CD4-positive, alpha-beta T cell treated with Interleukin-17A for 4 hours (primary cell): ENCODE measurements at places on chromosomes 7 and 10.
A peak's percentile ranks its signal among the peaks of the same experiment; 100 is the strongest.

DNA sequence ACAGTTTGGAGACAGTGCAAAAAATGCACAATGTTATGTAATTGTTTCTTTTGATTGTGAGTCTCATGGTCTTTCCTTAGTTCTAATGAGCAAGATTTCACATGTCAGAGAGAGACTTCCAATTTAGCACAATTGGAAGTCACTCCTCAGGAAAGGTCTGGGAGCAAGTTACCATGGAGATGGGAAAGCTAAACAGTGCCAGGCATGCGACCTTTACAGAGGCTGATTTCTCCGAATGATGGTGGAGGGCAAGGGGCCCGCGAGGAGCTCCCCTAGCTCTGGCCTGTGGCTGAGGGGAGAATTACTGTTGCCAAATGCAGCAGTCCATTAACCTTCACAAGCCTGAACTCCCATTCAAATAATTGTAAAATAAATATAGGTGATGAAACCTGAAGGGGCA is 59.3 kb downstream of the CDCA7L start:
- DNase-seq, result no peak

DNA sequence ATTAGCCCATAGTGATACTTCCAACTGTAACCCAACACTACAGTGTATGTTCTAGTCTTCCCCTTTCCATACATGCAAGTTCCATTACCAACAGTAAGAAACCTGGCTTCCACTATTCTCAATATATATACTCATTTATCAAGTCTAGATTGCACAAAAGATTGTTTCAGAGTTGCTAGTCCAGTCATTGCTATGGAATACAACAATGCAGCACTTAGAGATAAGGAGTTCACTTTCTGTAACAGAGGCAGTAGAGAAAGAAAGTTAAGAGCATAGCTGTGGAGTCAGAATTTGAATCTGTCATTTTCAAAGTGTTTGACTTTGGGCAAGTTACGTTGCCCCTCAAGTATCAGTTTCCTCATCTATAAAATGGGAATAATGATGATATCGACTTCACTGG is 90.1 kb downstream of the RTKN2 start:
- DNase-seq, result no peak

DNA sequence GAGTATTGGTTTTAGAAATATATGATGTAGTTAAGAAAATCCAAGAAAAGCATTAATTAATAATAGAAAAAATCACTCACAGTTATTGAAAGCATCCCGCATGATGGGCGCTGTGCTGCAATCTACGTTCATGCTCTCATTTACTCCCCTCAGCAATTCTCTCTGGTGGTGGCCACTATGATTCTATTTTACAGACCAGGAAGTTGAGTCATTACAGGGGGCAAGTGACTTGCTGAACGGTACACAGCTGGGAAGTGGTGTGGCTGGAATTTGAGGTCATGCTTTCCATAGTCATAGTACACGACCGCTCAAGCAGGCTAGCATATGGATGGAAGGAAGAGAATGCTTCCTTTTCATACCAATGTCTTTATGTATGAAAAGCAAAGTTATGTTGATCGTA is 117.4 kb downstream of the TES start:
- DNase-seq, result no peak

GRCh38 chr7:159105832-159106811 is 38.5 kb downstream of the VIPR2 start:
- DNase-seq, result no peak

DNA sequence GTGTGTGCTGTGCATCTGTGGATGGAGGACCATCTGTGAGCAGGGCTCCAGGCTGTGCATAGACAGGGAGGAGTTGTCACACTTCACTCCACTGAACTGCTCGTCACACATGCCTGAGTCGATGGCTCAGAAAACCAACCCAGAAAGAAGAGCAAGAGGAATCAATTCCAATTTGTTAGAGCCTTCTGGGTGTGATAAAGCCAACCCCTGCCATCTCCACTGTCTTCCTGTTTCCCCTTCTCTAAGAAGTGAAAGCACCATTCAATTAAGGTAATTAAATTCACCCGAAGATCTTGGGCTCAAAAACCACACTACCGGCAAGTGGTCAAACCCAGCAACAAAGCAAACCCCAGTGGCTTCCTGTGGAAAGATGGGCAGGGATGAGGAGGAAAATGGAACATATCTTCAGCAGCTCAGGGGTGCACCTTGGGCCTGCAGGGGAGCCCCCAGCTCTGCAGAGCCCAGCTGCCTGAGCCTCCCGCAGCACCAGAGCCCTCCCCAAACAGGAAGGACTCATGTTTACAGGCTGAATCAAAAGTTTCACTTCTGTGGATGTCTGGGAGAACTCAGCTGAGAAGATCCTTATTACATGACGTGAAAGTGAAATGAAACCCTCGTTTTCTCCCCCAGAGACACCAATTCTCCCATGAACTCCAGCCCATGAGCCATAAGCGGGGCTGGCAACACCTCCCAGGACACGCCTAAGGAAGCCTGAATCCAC is 10.9 kb downstream of the C10orf71 start:
- DNase-seq, result peak; percentile 17

DNA sequence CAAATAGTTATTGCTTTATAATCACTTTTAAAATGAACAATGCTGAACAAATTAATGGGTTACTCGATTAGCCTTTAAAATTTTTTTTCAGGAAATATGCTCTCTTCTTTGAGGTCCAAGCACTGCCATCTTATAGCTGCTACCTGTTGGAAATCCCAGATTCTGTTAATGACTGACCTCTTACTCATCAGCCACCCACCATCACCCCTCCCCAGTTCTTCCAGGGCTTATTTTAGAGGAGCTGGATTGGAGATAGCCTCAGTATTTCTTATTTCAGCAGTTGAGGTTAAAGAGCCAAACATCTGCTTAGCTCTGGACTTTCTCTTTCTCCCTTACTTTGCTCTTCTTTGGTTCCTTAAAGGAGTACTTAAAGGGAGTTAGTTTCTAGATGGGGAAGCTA is 420.0 kb downstream of the EXOC4 start:
- no peak for DNase-seq

DNA sequence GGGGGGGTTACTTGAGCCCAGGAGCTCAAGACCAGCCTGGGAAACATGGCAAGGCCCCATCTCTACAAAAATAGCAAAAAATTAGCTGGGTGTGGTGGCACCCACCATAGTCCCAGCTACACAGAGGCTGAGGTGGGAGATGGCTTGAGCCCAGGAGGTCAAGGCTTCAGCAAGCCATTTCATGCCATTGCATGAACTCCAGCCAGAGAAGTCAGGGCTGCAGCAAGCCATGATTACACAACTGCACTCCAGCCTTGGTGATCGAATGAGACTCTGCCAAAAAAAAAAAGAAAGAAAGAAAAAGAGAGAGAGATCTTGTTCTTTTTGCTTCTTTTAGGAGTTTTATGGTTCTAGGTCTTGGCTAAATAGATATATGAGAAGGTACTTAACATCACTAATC is 200.2 kb upstream of the PHYHIPL start:
- no peak for DNase-seq

- DNase-seq, result no peak
These were observed 138.7 kb downstream of the GNAI1 start for GRCh38 chr7:80273327-80273726.

DNA sequence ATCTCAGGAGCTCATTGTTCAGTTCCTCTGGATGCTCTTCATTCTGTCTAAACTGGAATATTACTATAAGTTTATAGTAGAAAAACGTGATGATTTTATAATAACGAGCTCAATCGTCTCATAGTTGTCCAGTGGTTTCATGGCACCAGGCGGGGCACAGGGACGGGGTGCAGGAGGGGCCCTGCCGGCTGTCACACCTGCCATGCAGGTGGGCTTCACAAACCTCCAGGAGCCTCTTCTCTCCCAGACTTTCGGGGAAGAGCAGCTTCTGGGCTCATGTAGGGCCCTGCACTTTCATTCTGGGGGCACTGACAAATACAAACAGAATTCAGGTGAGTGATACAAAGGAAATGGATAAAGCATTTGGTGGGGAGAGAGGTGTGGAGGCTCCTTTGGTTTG is 146.9 kb upstream of the KLF6 start:
- no peak for DNase-seq

DNA sequence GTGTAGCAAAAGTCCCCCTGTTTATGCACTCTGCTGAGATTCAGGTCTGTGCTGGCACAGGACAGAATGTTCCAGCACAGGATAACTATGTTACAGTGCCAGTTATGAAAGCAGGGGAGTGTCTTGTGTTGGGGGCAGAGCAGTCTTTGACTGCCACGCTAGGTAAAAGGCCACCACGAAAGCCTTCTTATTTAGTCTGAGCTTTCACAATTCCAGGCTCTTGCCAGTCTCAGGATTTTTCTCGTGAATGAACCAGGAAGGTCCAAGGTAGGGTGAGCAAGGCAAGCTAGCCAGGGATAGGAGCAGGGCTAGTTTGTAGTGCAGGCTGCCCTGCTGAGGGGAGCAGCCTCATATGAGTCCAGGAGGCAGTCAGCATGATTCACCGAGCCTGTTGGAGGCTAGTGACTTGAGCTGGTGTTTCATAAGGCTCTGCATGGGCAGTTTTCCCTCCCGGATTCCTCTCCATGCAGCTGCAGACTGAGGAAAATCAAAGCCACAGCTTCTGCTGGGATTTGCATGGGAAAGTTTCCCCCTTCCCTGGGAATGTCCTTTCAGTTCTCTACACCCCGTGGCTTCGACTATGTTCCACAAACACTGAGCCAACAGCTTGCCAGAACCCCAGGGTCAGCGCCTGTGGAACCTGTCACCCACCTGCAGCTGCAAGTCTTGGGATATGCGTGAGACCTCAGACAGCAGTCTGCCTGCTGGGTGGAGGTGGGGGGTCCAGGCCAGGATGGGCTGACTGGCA is 112.3 kb downstream of the JCAD start:
- DNase-seq, result no peak

DNA sequence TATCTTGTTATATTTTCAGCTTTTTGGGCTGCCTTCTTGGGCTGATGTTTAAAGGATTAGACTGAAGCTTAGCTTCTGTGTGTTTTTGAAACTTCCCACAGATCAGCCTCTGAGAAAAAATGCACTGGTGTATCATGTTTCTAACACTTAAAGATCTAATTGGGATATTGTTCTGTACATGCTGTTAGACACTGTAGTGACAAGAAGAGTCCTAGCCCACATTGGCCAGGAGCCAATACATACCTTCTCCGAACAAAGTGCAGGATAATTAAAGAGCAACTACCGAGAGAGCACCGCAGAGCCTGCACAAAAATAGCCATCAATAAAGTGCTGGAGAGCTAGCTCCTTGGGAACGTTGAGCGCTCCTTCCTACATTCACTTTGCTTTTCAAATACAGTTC is 289.4 kb upstream of the SP8 start:
- DNase-seq, result no peak

DNA sequence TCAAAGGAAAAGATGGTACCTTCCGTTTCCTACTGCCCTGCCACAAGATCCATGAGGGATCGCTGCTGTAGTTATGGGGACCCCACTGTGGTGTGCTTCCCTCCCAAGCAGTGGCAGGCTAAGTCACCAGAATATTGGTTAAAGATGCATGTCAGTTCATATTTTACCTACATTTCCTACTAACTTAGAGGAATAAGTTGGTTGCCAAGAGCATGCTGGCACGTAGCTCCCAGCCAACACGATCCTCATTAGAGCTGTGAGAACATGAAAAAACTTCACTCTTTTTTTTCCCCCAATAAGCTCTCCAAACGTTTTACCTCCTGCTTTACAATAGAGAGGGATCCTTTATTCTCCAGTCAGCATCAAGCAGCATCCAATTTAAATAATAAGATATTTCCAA is 203.7 kb downstream of the TRIL start:
- no peak for DNase-seq

- DNase-seq, result peak; percentile 44
These were observed 780 bp downstream of the PLEKHA8 start for GRCh38 chr7:30028749-30029635.

DNA sequence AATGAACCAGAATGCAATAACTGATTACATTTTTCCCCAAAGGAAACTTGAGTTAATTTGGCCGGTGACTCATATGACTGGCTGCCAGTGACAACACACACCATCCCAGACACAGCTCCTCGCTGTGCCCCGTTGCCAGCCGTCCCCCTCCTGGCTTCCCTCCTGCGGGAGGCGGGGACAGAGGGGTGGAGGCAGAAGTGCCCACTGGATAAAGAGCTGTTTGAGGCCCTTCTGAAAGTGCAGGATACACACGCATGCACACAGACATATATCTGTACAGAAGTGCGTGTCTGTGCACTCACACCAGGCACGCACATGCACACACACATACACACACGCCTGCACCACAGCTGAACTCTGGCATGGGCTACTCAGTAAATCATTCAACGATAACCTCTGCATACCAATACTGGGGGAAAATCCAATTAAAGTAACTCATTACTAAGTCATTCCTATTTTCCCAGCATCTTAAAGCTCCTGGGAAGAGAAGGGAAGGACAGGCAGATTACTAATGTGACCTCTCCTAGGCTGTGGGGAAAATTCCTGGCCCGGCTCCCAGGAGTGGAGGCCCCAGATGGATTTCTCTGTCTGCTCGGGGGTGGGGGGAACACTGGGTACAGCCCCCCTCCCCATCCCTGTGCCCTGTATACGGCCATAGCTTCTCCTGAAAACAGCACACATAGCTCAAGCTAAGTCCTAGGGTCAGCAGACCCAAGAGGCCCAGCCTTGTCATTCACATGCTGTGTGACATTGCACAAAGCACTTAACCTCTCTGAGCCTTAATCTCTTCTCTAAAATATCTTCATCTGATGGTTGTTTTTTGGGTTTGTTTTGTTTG is 52.3 kb upstream of the MYL10 start:
- no peak for DNase-seq

GRCh38 chr7:43569424-43569823 is 13.5 kb upstream of the STK17A start:
- no peak for DNase-seq

DNA sequence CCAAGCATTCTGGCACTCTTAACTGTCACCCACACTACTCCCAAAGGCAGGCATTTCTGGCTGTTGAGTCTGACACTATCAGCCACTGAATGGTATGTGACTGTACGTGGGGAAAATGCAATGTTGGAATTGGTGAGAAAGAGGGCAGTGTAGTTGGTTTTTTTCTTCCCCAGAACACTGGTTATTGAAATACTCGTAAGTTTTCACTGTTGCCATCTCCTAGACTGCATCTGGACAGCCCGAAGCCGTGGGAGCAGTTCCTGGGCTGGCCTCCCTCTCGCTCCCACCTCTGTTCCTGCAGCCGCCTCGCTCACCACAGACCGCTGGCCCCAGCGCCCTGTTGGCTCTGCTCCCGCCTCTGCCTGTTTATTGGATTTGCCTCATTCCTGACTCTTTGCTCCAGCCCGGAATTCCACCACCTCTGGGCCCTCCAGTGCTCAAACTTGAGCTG is 5.7 kb downstream of the PLCE1 start:
- DNase-seq, result no peak

- no peak for DNase-seq
These were observed 12.3 kb downstream of the DDC start for GRCh38 chr7:50552921-50553320.

- DNase-seq, result no peak
These were observed 72.1 kb downstream of the GRB10 start for GRCh38 chr7:50710441-50711154.

GRCh38 chr10:13117841-13118783 is 18.1 kb downstream of the OPTN start:
- no peak for DNase-seq
